NCI-H510A treated with DMSO at 0.1 percent for 48 hours (cell line): ENCODE measurements at places on chromosomes 16 and 17.
A peak's percentile ranks its signal among the peaks of the same experiment; 100 is the strongest.

- DNase-seq, result peak; percentile 77
Measured at GRCh38 chr17:38749223-38750043, 1.3 kb upstream of the PCGF2 start.

GRCh38 chr16:13552062-13552959, 367.6 kb upstream of the ERCC4 start:
- DNase-seq, result no peak

- DNase-seq, result no peak
Measured at GRCh38 chr16:75938818-75939217, 212.5 kb upstream of the CPHXL start.

- peak; percentile 80 for DNase-seq
Measured at GRCh38 chr17:49557312-49558024, 18.2 kb upstream of the NXPH3 start.

DNA sequence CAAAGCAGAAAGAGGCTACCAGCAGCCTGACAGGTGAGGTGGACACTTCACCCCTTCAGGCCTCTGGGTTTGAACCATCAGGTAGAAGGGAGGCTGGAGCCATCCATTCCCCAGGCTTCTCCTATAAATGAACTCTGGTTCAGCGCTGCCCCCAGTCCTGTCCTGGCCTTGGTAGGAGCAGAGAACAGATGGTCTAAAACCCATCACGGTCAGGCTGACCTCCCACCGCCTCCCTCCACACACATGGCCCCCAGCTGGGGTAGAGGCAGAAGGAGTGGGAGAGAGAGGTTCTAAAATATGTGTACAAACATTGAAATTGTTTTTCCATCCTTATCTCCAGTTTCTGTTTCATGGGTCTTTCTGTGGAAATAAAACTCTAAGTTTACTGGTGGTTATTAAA, 59.7 kb upstream of the DNAJA2 start:
- DNase-seq, result no peak

- no peak for DNase-seq
Measured at GRCh38 chr16:66188917-66189725, 177.4 kb upstream of the CDH5 start.
